ENCODE measurements at places on chromosomes 4 and X. TPM values are rescaled to one million over a fixed set of nuclear protein-coding genes. Genes with fewer than 3 reads are reported as not detected.

DNA sequence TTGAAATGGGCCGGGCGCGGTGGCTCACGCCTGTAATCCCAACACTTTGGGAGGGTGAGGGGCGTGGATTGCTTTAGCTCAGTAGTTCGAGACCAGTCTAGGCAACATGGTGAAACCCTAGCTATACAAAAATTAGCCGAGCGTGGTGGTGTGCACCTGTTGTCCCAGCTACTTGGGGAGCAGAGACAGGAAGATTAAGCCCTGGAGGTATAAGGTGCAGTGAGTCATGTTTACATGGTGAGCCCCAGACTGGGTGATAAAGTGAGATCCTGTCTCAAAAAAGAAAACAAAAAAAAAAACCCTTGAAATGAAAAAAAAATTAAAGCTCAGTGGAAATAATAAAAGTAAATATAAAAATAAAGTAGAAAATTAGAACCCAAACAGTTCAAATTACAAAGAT is 6.9 kb upstream of the XAGE2 start:
- DNase-seq = no peak

- DNase-seq = no peak
Observed at GRCh38 chr4:150149381-150149780, 71.1 kb downstream of the DCLK2 start.

- no peak for DNase-seq
Observed at GRCh38 chrX:53421772-53422085, 725 bp downstream of the SMC1A start.

- DNase-seq = no peak
Observed at GRCh38 chrX:73481521-73481920, 34.7 kb downstream of the CDX4 start.

DNA sequence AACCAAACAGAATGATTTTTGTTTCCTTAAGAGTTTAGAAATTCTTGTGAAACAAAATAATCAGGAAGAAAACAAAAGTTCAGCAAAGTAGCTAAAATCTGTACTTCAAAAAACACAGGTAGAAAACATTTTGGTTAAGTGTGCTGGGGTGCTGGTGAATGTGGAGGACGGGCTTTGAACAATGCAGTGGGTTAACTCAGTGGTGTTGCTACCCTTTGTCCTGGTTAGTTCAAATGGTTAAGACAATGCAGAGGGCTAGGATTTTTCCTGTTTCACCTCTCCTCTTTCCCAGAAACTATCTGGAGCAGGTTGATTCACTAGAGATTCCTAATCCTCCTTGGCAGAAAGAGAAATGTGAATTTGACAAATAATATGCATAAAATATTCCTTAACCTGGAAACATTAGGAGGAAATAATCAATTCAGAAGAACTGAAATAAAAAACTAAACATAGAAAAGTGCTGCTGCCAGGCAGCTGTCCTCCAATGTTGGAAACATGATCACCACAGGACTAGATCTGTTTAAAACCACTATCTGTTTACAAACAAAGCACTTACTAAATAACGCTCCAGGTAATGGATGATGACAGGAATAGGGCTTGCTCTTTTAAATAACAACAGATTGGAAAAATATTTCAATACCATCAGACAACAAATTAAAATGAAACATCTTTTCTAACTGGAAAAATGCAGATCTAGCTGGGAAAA is 148.9 kb downstream of the MAML3 start:
- DNase-seq = no peak

- no peak for DNase-seq
Observed at GRCh38 chr4:134260126-134260525, 58.5 kb upstream of the PABPC4L start.

GRCh38 chr4:89078300-89078699 is 21.3 kb upstream of the FAM13A start:
- no peak for DNase-seq

GRCh38 chr4:79042079-79042674 is 102.9 kb upstream of the PAQR3 start:
- no peak for DNase-seq

- no peak for DNase-seq
Observed at GRCh38 chr4:19278665-19279064, 973.0 kb upstream of the SLIT2 start.

- DNase-seq = no peak
Observed at GRCh38 chrX:129736491-129736890, 2.3 kb upstream of the XPNPEP2 start.

DNA sequence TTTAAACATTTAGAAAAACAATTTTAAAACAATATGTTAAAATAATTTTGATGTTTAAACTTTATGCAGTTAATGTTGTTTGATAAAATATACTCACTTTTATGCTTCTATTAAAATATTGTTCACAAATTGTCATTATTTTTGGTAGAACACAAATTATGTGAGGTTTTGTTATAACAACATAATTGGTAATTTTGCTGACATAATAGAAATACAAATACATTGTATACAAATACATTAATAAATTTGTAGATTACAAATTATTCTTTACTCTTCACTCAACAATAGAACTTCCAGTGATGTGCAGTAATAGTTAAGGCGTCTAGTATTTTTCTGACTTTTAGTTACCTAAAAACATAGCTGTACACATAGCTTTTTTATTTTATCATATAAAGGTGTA is 1472.4 kb upstream of the ADGRL3 start:
- no peak for DNase-seq

- no peak for DNase-seq
Observed at GRCh38 chr4:138656990-138657389, 358.6 kb upstream of the NOCT start.

DNA sequence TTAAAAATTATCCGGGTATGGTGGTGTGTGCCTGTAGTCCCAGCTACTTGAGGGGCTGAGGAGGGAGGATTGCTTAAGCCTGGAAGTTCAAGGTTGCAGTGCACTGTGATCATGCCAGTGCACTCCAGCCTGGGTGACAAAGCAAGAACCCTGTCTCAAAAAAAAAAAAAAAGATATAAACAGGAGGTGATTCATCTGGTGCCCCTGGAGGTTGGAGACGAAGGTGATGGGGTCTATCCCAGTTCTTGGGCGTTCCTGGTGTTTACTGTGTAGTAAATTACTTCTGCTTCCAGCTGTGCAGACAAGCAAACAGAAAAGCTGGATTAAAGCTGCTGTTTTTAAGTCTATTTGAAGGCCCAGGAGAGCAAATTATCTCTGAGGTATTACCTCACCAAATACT is 19.9 kb downstream of the GPKOW start:
- DNase-seq = no peak

DNA sequence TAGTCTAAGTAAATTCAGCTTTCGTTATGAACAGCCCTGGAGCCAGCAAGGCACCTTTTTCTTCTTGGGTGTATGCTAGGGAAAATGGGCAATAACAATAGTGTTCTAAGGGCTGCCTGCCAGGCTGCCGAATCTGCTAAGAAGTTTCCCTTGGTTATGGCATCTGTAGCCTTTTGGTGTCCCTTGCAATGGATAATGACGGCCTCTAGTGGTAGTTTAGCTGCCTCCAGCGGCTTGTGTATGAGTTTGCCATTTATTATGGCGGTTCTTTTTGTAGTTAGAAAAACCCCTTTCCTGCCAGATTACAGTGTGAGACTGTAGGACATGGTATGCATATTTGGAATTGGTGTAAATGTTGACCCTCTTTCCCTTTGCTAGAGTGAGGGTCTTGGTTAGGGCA is 78.9 kb upstream of the SPIN4 start:
- no peak for DNase-seq

DNA sequence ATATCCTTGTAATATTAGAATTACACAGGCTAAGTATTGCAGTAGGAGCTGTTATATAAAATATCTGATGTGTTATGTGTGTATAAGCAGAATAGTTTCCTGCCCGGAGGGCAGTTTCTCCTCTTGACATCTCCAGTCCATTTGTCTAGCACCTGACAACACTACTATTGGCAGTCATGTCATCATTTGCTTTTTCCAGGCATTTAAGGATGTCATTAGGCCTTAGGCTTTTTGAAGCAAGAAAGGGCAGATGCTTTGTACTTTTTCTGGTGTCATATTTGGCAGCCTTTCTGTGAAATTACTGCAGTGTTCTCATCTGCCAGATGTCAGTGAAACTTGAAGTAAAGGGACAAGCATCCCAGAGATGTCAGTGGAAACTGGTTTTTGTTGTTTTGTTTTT is 2017.6 kb upstream of the IGFBP7 start:
- DNase-seq = no peak

DNA sequence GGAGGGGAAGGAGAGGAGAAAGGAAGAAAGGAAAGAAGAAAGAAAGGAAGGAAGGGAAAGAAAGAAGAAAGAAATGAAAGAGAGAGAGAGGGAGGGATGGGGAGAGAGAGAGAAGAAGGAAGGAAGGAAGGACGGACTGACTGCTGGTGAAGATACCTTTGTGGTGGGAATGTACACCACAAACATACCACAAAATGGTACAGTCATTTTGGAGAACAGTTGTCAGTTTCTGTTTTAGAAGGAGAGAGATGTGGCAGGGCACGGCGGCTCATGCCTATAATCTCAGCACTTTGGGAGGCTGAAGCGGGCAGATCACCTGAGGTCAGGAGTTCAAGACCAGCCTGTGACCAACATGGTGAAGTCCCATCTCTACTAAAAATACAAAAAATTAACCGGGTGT is 40.0 kb upstream of the SHISA3 start:
- DNase-seq = no peak

GRCh38 chr4:24802648-24803047 is 7.3 kb downstream of the SOD3 start:
- DNase-seq = no peak

DNA sequence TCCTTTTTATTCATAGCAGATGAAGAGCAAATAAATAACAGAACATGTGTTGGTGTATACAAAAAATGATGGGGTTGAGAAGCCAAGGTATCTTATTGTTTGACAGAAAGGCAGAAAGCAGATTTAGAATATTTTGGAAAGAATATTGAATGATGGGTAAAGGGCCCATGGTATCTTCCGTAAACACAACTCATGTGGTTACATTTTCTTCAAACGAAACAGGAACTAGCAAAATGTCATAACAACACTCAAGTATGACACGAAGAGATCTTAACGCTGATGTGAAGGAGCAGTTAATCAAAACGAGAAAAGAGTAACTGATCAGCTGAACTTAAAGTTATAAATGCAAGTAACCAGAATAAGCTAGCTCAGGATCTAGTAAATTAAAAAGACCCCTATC is 195.7 kb upstream of the GK2 start:
- no peak for DNase-seq

DNA sequence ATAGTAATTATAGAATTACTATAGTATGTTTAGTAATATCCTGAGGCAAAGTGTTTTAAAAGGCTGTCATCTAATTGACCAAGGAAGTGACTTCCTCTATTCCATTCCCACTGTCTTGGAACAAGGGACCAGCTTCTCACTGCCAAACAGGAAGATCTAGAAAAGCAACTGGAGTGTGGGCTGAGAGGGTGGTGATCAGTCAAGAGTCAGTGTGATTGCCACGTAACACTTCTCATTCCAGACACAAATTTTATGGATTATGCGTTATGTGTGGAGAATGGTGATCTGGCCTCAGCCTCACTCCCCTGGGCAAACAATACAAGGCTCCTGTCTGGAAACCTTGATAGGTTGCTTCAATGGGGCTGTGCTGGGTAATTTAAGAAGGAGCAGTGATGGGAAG is 60.0 kb downstream of the RRAGB start:
- no peak for DNase-seq

- DNase-seq = no peak
Observed at GRCh38 chr4:174855050-174855449, 26.0 kb upstream of the GLRA3 start.

DNA sequence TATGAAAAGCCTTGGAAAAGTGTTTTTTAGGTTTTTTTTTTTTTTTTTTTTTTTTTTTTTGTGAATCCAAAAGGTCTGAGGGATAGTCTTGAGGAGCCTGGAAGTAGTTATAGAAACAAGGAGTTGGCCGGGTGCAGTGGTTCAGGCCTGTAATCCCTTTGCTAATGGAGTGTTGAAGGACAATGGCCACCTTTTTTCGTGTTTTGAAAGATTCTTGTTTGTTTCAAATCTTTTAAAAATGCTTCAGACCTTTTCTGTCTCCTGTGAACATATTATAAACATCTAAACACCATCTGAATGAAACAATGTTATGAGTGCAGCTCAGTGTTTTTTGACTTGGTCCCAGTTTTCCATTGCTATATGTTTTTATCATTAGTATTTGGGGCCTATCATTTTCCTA is 177.8 kb downstream of the SOWAHB start:
- no peak for DNase-seq

GRCh38 chr4:56859841-56860240 is 38.3 kb upstream of the SPINK2 start:
- DNase-seq = no peak

DNA sequence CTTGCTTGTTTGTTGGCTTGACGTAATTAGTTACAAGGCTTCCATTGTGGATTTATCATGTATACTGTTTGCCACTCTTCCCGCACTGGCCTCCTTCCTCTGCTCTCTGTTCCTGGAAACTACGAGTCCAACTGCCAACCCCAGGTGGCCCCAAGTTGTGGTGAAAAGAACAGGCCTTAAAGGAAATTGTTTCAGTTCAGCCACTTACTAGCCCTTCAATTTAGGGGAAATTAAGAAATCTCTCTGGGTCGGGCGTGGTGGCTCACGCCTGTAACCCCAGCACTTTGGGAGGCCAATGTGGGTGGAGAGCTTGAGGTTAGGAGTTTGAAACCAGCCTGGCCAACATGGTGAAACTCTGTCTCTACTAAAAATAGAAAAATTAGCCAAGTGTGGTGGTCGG is 28.0 kb downstream of the RBM47 start:
- no peak for DNase-seq

GRCh38 chr4:14879683-14880082 is 122.6 kb upstream of the CPEB2 start:
- DNase-seq = no peak

- peak; percentile 5 for DNase-seq
Observed at GRCh38 chrX:133838761-133839676, 146.4 kb downstream of the GPC3 start.

GRCh38 chr4:172942840-172943239 is 225.8 kb upstream of the GALNT7 start:
- DNase-seq = no peak

NDUFA1 gene
- total RNA-seq = 252 TPM

BBS12 gene
- 1.5 TPM for total RNA-seq

POU3F4 gene
- not detected for total RNA-seq

THOC2 gene
- 194 TPM for total RNA-seq

SUPT20HL2 gene
- not detected for total RNA-seq

LIN54 gene
- total RNA-seq = 14.5 TPM

USP17L20 gene
- total RNA-seq = not detected

Measured in Panc1 (cell line).